ENCODE measurements at places on chromosomes 11 and 22.

DNA sequence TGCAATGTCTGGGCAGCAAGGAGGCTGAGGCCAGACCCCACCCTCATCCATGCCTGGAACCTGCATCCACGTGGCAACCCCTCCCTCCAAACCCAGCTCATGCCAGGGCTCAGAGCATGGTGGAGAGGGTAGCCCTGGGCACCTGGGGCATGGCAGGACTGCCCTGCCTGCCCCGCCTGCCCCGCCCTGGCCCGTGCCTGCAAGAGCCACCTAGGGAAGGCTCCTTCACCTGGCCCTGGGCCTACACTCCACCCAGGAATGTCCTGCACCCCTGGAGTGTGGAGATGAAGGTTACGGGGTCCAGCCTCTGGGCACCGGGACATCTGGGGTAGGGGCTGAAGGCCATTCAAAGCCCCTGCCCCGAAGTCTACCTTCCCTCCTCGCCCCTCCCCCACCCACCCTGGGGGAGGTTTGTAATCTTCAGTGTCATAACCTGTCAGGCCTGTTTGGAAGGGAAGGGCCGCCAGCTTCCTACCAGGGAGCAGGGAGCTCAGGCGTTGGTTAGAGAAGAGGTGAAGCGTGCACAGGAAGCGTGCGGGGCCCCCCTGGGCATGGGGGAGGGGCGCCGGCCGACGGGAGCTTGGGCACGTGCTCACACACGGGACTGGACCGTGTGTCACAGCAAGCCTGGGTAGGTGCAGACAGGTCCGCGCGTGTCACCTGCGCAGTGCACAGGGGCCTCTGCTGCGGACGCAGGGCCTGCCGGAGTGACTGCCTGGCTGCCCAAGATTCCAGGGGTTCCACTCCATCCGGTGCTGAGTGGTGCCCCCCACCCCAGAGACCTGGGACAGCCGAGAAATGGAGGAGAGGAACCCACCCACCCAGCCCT lies 30.7 kb upstream of the TH start:
- DNase-seq: no peak

- DNase-seq: no peak
These were observed 34.4 kb downstream of the YAP1 start for GRCh38 chr11:102144357-102145355.

- DNase-seq: no peak
These were observed 1.1 kb downstream of the PELI3 start for GRCh38 chr11:66467756-66468155.

DNA sequence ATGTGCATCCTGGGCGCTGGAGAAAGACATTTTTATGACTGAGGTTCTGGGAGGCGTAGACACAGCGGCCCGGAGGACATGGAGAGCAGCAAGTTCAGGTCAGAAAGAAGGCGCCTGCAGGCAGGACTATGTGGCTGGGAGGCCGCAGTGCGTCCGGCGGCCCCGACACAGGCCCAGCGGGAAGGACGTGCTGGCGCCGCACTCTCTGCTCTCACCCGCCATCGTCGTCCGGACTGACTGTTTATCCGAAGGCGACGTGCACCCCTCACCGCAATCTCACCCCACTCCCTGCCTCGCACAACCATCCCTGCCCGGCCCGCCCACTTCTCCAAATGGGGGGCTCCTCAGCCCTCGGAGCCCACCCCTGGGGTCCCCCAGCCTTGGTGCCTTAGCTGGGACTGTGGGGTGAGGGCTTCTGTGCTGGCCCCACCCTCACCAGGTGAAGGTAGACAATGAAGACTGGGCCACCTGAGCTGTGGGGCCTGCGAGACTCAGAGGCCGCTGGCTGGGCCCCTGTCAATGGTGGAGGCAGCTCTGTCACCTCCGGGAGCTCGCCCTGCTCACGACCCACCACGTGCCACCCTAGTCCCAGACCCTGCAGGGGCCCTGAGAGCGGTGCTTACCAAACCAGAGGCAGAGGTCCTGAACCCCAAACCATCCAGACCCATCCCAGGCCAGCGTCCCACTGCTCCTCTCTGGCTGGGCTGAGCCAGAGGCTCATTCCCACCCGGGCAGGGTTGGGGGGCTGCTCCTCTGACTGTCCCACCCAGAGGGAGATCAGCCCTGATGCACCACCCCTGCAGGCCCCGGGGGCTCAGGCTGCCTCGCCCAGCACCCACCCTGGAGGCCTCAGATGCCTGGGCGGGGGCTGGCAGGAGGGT lies 16.2 kb upstream of the MUC5B start:
- DNase-seq: no peak

DNA sequence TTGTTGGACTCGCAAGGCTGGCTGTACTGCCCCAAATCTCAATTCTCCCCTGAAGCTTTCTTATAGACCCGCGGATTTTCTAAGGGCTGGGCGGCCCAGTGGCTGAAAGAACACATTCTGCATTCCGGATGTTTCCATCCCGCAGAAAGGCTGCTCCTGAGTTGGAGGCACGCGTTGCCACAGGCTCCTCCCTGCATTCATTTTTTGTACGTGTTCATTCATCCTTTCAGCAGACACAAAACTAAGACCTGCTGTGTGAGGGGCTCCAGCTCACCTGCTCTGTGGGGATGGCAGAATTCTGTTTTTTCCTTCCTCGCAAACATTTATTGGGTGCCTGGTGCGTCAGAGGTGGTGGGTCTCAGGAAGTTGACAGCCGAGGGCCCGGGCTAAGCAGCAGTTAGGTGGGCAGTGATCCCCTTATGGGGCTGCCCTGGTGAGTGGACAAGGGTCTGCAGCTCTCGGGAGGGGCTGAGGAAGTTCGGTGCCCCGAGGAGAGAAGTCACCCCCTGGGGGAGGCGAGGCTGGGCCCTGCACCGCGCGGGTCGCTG lies 23.7 kb downstream of the SHANK3 start:
- no peak for DNase-seq

DNA sequence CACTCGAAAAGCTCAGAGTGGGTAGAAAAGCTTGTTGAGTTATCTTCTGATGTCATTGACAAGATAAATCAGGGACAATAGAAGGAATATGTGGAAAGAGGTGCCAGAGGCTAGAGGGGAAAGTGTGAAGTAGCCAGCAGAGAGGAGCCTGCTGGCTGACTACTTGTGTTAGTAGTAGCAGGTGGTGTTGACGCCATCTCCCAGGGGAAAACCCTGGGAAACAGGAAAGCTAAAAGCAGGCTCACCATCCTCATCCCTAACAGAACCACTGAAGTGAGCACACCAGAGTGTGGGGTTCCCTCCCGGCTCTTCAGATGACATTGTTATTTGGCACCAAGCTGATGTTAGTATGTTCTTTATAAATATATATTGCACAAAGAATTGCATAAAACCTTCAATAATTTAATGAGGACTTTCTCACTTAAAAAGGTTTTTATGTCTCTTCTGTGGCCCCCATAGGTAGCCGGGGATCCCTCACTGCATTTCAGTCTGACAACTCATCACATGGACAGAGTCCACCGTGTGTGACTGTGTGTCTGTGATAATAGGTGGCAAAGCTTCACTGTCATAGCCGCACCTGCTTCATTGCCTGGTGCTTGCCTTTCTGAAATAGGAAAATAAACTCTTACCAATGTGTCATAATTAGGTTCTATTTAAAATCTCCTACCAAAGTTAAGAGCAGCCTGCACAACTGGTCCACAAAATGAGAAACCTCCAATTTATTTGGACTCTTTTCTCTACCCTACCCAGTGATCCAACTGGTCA lies 63.2 kb upstream of the TOP3B start:
- DNase-seq: no peak

DNA sequence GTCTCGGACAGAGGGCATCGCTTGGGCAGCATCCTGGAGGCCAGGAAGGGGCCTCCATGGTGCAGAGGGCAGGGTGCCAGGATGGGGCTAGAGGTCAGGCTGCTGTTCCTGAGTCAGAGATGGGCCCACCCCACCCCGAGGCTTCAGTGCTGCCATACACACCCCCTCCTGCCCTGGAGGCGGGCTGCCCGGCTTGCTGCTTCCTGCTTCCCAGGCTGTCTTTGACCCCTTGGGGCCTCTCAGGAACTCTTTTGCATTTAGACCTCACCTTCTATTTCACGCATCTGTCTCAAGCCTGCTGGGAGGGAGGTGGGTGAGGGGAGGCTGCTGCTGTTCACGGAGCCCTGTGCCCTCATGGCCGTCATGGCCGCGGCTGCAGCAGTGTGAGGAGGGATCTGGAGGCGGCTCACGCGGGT lies 6.6 kb upstream of the GRAMD4 start:
- no peak for DNase-seq

DNA sequence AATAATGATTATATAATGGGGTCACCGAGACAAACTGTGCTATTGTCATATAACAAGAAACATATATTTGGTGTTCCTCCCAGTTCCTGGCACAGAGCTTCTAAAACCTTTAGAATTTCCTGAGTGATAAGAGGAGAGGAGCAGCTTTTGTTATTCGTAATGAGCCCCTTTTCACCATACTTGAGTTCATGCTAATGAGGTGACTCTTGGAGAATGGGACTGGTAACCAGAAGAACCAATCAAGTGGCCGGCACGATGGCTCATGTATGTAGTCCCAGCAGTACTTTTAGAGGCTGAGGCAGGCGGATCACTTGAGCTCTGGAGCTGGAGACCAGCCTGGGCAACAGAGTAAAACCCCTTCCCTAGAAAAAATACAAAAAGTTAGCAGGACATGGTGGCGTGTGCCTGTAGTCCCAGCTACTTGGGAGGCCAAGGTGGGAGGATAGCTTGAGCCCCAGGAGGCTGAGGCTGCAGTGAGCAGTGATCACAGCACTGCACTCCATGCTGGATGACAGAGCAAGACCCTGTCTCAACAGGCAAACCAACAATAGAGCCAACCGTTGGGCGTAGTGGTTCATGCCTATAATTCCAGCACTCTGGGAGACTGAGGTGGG lies 62.7 kb upstream of the FTH1 start:
- no peak for DNase-seq

DNA sequence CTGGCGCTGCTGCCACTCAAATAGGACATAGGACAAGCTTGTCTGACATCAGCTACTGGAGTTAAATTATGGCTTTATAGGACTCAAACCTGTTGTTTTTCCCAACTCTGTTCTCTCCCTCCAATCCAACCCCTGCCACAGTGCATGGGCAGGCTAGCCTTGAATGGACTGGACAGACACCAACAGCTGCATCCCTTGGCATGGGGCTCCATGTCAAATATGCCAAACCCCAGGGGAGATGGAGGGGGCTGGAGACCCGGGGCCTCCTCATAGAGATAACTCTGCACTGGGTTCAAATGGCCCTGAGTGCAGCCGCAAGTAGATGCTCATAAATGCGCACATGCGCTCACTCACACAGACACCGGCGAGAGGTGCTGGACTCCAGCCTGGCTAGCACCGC lies 28.9 kb downstream of the CD5 start:
- no peak for DNase-seq
